Panc1 (cell line): ENCODE measurements at places on chromosomes 11 and 22. TPM values are rescaled to one million over a fixed set of nuclear protein-coding genes. Genes with fewer than 3 reads are reported as not detected.

DNA sequence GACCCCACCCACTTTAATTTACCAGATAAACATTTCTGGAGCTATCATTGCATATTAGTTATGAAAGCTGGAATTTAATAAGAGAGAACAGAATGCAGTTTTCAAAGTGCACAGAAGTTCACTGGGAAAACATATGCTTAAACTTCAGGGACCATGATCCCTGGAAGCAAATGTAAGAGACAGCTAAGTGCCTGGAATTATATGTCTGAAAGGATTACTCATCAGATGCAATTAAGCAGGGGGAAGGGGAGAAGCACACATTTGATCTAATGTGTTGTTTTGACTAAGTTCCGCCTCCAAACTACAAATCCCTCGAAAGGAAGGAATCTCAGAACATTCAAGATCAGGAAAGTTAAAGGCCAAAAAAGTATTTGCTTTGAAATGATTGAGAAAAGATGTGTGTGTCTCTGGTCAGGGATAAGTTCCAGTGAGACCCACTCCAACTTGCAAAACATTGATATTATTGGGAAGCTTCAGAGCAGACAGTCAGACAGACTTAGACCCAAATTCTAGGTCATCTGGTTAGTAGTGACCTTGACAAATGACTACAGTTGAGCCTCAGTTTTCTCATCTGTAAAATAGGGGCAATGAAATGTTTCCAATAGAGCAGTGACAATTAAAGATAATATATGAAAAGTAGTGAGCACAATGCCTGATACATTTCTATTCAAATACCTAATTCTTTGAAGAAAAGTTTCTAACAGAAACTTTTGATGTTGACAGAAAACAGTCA, 147.6 kb downstream of the ME3 start:
- DNase-seq: peak; percentile 74

DNA sequence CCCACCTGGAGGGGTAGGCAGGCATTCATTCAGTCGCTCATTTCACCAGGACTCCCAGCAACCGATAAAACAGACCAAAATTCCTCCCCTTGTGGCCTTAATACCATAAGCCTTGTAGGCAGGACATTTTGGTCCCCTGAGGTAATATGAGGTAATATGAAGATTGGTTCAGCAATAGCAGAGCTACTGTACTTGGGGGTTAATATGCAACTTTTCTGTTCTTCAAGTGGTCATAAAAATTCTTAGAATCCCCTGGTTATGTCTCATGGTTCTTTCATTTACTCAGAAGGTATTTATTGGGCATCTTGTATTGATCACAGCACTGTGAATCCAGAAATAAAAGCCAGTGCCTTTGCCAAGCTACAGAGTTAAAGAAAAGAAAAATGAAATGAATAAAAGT, 29.8 kb downstream of the SHISA8 start:
- DNase-seq: no peak

DNA sequence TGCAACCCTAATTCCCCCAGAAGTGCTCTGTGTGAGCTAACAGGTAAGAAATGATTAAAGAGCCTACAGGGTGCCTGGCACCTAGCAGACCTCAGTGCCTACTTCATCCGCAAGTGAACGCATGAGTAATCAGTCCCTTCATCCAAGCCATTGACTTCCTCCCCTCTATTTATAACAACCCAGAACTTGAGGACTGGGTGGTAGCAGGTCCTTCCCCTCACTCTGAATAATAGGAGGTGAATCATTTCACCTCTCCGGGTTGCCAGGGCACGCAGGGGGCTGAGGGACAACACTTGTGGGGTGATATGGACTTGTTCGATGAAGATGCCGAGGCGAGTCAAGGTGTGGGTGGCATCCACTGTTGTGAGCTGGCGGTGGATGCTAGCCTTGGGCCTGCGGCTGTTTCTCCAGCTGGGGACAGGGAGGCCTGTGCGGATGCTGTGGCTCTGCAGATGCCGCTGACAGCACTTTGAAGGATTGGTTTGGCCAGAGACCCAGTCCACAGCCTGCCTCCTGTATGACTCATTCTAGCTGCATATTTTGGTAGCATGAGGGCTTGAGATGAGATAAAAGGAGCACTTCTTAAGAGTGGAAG, 11.7 kb upstream of the SORL1-AS1 start:
- DNase-seq: peak; percentile 80

Gene CCDC188
- not detected for total RNA-seq

Gene SMC1B
- total RNA-seq: 0.10 TPM

GRCh38 chr11:16484434-16484833, 128.1 kb upstream of the SOX6 start:
- no peak for DNase-seq

DNA sequence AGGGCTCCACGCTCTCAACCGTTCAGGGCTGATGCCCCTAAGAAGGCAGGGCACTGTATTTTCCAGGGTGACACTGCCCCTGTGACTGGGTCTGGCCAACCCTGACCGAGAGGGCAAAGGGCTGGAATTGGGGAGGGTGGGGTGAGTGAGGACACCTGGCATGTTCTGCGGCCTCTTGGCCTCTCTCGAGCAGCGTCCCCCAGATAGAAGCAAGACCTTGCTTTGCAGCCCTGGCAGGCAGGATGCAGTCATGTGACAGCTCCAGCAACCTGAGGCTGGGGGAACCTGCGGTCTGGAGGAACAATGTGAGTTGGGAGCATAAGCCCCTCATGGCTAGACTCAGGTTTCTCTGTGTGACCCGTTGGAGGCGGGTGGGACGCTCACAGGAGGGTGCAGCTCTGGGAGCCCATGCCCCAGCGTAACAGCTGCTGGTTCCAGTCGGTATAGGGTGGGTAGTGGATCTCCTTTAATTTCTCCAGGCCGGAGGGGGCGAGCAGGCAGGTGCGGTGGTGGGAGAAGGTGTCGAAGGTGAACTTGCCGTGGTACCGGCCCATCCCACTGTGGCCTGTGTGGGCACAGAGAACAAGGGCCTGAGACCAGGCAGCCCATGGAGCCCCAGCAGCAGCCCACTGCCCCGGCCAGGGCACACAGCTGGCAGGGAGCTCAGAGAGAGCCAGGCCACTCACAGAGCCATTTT, 11.4 kb downstream of the ALDH3B2 start:
- no peak for DNase-seq

- no peak for DNase-seq
Measured at GRCh38 chr11:8654503-8654902, 28.0 kb downstream of the TRIM66 start.

Gene MMP13
- total RNA-seq: 0.15 TPM

DNA sequence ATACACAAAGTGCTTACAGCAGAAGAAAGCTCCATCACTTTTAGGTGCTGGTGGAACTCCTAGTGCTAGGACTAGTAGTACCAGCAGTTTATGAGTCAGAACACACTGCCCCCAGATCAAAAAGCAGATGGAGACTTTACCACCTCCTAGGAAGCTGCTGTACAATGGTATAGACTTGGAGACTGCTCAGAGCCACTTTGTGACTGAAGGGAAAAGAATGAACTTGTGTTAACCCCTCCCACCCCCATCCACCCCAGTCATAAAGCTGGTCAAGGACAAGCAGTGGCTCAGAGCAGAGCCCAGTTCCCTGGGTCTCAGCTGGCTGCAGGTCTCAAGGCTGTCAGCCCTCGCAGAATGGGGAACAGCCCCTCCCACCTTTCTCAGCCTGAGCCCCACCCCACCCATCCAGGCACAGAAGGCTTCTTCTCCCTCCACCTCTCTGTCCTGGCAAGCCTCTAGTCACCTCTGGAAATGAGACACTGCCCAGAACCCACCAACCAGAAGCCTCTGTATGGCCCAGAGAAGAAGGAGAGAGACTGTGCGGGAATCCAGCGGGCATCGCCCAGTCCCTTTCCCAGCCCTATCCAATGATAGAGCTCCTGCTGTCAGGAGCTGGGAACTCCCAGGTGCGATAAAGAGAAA, 23.8 kb downstream of the PACSIN2 start:
- no peak for DNase-seq

Gene DEUP1
- not detected for total RNA-seq

Gene SERPING1
- total RNA-seq: 1.3 TPM

Gene DNAJB13
- not detected for total RNA-seq
